ENCODE measurements at places on chromosomes 4 and X.

DNA sequence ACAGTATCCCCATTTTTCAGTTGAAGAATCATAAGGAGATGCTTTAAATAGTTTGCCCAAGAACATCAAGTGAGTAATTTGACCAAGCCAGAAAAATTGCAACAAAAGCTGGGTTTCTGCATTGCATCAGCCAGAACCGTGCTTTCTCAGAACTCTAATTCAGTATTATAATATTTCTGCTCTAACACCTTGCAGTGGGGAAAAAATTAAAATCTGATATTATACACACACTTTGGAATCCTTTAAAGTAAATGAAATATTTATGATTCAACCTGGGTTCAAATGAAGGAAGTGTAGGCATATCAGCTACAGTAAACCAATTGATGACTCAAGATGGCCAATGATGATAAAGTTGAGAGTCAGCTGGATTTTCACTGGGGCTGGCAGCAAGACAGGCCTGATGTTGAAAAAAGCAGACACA lies 387.6 kb upstream of the ZFP42 start:
- DNase-seq: no peak

GRCh38 chr4:112732142-112732541 lies 95.2 kb downstream of the LARP7 start:
- no peak for DNase-seq

DNA sequence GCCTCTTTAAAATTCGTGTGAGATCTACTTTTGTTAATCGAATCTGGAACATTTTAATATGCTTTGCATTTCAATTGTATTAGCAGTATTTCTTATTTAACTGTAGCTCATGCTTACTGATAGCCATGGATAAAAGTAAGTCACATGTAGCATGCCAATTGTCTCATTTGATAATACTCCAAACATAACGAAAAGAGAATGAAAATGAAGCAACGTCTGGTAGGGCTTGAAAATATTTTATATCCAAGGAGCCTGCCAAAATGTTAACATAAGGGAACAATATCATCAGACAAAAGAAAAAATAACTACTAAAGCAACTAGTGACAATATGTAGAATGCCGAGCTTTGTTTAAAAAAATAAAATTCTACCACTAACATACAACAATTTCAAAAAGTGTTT lies 94.1 kb upstream of the MID1 start:
- DNase-seq: no peak

GRCh38 chrX:118049713-118050112 lies 66.9 kb downstream of the KLHL13 start:
- no peak for DNase-seq

- no peak for DNase-seq
Measured at GRCh38 chrX:130158311-130158710, 7.3 kb downstream of the AIFM1 start.

DNA sequence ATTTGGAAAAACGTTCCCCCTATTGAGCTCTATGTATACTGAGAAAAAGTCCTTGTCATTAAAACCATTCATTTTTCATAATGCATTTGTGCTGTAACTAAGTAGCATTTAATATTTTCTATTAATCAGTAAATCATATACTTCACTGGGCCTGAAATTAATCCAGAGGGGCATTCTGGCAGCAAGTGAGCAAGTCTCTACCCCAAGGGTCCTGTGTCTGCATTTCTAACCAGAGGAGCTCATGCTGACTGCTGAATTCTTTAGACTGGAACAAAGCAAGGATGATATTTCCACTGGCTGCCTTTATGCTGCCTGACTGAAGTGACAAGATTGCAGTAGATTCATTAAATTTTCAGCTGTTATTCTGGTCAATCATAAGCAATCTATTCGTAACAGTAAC lies 246.5 kb downstream of the SLITRK2 start:
- no peak for DNase-seq

DNA sequence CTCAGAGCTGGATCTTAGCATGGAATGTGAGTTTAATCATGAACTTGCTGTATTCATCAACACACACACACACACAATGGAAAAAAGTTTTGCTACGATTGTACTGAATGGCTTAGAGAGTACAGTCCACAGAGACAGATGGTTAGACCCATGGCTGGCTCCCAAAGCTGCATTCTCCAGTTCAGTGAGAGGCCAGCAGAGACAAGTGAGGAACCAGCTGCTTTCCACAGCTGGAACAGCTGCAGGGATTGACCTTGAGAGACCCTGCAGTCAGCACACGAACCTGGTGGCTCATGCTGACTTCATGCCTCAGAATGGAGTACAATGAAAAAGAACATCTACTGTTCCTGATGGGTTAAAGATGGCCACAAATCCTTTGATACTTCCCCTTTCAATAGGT lies 94.5 kb downstream of the DHX15 start:
- DNase-seq: no peak

DNA sequence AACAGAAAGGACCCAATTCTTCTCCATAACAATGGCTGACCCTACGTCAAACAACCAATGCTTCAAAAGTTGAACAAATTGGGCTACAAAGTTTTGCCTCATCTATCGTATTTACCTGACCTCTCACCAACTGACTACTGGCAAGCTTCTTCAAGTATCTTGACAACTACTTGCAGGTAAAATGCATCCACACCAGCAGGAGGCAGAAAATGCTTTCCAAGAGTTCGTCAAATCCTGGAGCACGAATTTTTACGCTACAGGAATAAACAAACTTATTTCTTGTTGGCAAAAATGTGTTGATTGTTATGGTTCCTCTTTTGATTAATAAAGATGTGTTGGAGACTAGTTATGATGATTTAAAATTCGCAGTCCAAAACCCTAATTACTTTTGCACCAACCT lies 6.7 kb upstream of the GAB1 start:
- no peak for DNase-seq

DNA sequence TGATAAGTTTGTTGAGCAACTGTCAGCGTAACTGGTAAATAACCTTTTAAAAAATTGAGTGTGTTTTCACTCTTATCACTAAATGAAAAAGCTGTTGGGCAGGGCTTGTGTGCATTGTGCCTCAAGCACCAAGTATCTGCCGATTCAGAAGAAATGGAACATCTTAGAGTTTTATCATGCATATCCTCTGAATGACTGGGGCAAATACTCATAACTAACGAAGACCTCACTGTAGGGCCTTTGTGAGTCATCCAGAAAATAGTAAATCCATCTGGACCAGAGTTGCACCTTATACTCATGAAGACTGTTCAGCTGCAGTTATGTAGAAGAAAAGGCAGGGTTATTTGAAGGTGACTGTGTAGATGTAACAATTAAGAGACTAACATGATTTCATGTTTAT lies 222.1 kb downstream of the CAMK2D start:
- no peak for DNase-seq

- DNase-seq: no peak
Measured at GRCh38 chr4:109764376-109764775, 34.5 kb upstream of the PLA2G12A start.

All from DND-41 (cell line).